ENCODE measurements at places on chromosomes 7 and 10. TPM values are rescaled to one million over a fixed set of nuclear protein-coding genes. Genes with fewer than 3 reads are reported as not detected.

DNA sequence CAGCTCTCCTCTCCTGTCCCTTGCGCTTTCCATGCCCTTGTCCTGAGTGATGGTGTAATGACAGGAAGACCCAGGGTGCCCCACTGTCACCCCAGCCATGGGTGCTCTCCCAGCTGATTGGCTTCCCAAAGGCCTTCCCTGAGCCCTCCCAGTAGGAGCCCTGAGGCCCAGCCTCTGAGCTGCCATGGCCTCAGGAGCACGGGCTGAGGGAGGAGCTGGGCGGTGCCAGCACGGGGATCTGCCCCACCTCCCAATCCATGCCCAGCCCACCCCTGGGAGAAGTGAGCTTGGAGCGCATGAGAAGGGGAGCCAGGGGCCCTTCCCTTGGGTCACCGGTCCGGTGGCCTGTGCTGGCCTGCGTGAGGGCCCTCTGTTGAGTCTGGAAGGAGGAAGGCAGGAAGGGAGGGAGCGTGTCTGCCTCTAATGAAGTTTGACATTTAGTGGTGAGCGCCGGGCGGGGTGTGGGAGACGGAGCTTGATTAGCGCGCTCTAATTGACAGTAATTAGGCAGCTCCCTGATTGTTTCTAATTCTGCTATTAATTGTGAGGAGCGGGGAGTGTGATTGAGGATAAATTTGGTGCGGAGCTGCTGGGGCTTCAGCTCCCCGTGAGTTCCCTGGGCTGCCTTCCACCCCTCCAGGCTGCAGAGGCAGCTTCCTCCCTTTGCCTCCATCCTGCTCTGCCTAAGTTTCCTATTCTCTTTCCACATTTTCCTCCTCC, 28.3 kb downstream of the GBX1 start:
- DNase-seq = no peak

DNA sequence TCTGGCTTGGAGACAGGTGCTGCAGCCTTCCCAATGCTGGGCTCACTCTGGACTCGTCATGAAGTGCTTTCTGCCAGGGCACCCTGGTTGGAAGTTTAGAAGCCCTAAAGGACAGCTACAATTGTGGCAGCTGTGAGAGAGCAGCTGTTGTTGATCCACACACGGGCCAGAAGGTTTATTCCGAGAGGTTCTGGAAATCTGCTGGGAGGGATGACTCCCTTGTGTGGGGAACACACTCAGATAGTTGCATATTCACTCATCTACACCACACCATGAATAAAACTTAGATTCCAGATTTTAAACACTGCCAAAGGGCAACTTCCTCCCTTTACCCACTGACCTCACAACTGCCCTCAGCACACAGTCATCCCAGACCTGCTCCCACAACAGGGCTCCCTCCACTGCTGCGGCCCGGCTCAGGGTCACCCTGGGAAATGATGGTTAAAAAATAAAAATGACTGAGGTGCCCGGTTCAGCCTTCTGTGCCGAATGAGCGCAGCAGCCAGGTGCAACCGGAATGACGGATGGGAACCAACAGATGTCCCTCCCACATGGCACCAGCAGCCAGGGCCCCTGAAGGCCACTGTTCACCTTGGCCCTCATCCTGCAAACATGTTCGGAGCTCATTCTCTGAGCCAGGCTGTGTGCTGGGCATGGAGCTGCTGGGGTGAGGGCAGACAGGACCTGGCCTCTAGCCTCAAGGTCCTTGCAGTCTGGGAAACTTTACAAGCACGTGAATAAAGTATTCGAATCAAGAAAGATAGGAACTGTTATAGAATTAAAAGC, 40.2 kb downstream of the ASB13 start:
- no peak for DNase-seq

- no peak for DNase-seq
Observed at GRCh38 chr10:127720142-127720541, 16.8 kb upstream of the FOXI2 start.

- no peak for DNase-seq
Observed at GRCh38 chr10:84987039-84987438, 658.6 kb downstream of the CCSER2 start.

The ASB10 gene
- not detected for total RNA-seq

GRCh38 chr10:50501478-50501877, 122.3 kb downstream of the SGMS1 start:
- DNase-seq = peak; percentile 5

GRCh38 chr7:121544238-121544637, 148.1 kb upstream of the FAM3C start:
- DNase-seq = no peak

The NYAP1 gene
- 1.2 TPM for total RNA-seq

- no peak for DNase-seq
Observed at GRCh38 chr10:74507951-74508350, 318.4 kb upstream of the KAT6B start.

DNA sequence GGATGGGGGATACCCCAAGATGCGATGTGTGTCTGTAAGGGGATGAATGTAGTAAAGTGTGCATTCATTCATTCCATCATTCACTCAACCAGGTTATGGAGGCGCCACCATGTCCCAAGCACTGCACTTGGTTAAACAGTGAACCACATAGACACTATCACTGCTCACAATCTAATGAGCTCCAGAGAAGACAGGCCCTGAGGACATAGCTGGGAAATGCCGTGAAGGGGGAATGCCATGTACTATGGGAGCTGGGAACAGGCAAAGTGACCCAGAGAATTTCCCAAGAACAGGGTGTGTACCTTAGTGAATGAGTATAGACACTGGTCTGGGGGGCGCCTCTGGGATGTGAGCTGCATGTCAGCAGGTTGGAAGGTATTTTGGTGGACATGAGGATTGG, 44.5 kb upstream of the LBX1 start:
- DNase-seq = no peak

DNA sequence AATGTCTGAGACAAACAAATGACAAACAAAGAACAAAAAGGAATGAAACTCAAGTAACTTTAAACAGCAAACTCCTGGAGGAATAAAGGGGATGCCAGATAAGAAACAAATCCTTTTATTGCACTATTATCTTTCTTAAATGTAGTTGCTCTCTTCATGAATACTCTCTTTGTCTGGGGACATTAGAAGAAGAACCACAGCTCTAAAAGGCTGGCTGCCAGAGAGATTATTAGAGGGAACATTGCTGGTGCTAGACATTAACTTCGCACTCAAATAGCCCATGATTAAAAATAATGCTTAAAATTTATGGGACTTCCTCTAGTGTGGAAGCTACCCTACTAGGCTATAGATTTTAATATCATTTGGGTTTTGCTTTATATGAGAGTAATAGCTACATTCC, 1330.4 kb downstream of the XPNPEP1 start:
- no peak for DNase-seq

GRCh38 chr7:46982928-46983327, 599.0 kb downstream of the TNS3 start:
- DNase-seq = no peak

- DNase-seq = no peak
Observed at GRCh38 chr7:25656581-25657026, 428.3 kb upstream of the NPVF start.

DNA sequence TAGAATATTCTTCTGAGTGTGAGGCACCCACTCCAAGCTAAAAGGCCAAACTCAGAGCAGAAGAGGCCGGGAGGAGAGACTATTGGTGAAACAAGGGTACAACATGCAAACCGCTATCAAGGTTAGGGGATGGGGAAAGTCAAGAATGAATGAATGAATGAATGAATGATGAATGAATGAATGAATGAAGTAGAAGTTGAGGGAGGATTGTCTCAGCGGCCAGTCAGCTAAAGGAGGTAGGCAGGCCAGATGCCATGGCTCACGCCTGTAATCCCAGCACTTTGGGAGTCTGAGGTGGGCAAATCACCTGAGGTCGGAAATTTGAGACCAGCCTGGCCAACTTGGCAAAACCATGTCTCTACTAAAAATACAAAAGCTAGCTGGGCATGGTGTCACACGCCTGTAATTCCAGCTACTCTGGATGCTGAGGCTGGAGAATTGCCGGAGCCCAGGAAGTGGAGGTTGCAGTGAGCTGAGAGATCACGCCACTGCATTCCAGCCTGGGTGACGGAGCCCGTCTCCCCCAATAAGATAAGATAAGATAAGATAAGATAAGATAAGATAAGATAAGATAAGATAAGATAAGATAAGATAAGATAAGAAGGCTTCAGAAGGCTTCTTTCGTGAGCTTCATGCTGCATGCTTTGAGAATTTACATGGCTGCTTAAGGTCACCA, 250.8 kb downstream of the CCDC3 start:
- DNase-seq = no peak

DNA sequence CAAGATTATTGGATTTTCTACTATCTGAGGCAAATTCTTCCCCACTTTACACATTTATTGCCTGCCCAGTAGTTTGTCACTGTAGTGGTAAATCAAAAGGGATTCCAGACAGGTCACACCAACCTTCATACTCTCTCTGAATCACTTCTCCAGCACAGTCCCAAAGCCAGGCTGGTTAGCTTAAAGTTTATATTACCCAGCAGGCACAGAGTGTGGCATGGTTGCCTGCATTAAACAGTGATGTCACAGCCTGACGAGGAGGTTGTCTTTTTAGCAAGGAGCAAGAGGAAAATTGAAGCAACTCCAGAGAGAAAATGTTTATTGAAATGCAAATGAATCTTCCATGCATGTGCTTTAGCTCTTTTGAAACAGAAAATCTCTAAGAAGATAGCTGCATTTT, 375.5 kb upstream of the CELF2 start:
- DNase-seq = no peak

The IGF2BP3 gene
- total RNA-seq = 78.9 TPM

- no peak for DNase-seq
Observed at GRCh38 chr10:123459371-123460091, 206.6 kb upstream of the GPR26 start.

- no peak for DNase-seq
Observed at GRCh38 chr7:149414171-149414570, 46.7 kb downstream of the ZNF777 start.

GRCh38 chr7:55970561-55970960, 6.2 kb downstream of the NIPSNAP2 start:
- DNase-seq = no peak

The CRPPA gene
- total RNA-seq = 0.38 TPM

All from NCI-H460 (cell line).